ENCODE measurements at places on chromosomes 6 and 20.
A peak's percentile ranks its signal among the peaks of the same experiment; 100 is the strongest.

- no peak for DNase-seq
These were observed 401.2 kb upstream of the SULF2 start for GRCh38 chr20:48186447-48186846.

DNA sequence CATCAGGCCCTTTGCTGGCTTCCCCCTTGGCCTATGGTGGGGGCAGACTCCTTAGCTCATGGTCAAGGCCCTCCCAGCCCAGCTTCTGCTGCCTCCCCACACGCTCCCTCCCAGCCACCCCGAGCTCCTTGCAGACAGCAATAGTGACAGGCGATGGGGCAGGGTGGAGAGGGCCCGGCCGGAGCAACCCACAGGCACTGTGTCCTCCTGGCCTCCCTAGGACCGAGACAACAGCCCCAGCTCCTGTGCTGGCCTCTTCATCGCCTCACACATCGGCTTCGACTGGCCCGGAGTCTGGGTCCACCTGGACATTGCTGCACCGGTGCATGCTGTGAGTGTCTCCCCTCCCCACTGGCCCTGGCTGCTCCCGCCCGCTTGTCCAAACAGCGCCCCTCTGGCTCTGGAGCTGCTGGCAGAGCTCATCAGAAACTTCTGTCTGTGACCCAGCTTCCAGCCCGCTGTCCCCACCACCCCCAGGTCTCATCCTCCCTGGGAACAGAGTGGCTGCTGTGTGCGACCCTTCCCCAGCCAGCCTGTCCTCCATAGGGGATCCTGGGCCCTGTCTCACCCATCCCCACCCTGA, 21.8 kb downstream of the NPEPL1 start:
- no peak for DNase-seq

DNA sequence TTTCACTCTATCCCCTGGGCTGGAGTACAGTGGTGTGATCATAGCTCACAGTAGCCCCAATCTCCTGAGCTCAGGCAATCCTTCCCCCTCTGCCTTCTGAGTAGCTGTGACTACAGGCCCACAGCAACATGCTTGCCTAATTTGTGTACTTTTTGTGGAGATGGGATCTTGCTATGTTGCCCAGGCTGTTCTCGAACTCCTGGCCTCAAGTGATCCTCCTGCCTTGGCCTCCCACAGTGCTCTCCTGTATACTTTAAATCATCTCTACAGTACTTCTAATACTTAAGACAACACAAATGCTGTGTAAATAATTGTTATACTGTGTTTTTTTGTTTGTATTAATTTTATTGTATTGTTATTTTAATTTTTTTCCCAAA, 39.7 kb upstream of the FAM50B start:
- DNase-seq: no peak

DNA sequence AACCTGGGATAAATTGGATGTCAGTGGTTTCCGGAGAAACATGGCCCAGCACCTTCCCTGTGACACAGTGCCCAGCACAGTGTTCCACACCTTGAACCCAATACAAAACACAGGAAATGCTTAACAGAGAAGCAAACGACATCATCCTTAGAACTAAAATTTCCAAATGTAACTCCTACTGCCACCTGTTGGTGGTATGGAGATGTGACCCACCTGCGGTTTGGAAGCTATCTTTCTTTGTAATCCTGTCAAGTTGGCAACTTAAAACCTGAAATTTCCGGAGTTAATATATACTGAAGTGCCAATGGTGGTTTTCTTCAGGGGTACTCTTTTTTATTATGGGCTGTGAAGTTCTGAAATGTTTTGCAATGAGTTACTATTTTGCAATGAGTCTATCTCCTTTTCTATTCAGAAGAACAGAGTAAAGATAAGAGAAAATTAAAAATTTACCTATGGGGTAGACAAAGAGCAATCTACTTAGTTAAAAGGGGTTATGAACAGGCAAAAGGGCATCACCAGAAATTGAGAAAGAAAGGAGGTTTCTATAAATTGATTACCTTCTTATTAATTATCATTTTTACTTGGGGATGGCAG, 658.8 kb downstream of the PTPRT start:
- DNase-seq: peak; percentile 39
